Osteoblast (primary cell): ENCODE measurements at places on chromosomes 5 and 9. TPM values are rescaled to one million over a fixed set of nuclear protein-coding genes. Genes with fewer than 3 reads are reported as not detected.

WDR38 gene
- not detected in 2 replicates for total RNA-seq

PDE6A gene
- total RNA-seq, result under 0.01 TPM in 2 replicates

DNA sequence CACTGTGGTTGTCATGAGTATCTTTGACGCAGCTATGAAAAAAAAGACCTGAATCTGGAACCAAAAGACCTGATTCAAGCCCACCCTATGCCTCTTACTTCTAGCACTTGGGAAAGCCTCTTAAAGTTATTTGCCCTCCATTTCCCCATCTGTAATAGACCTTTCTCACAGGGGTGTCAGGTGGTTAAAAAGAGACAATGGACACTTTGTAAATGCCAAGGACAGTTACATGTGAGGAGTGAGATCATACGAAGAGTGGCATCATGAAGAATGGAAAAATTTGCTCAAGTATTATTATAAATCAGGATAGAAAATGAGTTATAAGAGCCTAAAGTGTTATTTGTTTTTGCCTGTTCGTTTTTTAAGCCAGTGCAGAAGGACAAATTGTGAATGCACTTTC lies 46.5 kb downstream of the ACTL7B start:
- H3K27ac ChIP-seq, result no peak overlapping the region
- DNase-seq, result no peak
- peaks cover 31% of the 10 kb centered on the region for H3K27me3 ChIP-seq
- no peak overlapping the region for H3K4me3 ChIP-seq
- H3K4me1 ChIP-seq, result no peaks in the 10 kb centered on the region

- H3K36me3 ChIP-seq, result no peaks in the 10 kb centered on the region
- H3K27me3 ChIP-seq, result no peaks in the 10 kb centered on the region
- peaks cover 24% of the 10 kb centered on the region for H3K4me1 ChIP-seq
- H3K4me3 ChIP-seq, result no peak overlapping the region
- peak overlapping the region; percentile 64 for H3K27ac ChIP-seq
These were observed 51.8 kb upstream of the APC start for GRCh38 chr5:112685931-112686330.

- H3K4me3 ChIP-seq, result no peak overlapping the region
- no peak for DNase-seq
- no peaks in the 10 kb centered on the region for H3K36me3 ChIP-seq
- peaks cover 3% of the 10 kb centered on the region for H3K4me1 ChIP-seq
These were observed 407.1 kb upstream of the DMAC1 start for GRCh38 chr9:8206720-8207119.

TAF1L gene
- total RNA-seq, result not detected in 2 replicates

BASP1 gene
- total RNA-seq, result 242 and 272 TPM in 2 replicates

GRCh38 chr5:133539818-133540217 lies 72.5 kb downstream of the FSTL4 start:
- no peaks in the 10 kb centered on the region for H3K27me3 ChIP-seq
- no peaks in the 10 kb centered on the region for H3K36me3 ChIP-seq
- no peaks in the 10 kb centered on the region for H3K4me1 ChIP-seq
- no peak for DNase-seq

GRCh38 chr5:117800261-117800660 lies 1188.1 kb downstream of the DTWD2 start:
- H3K4me3 ChIP-seq, result no peak overlapping the region
- H3K4me1 ChIP-seq, result no peaks in the 10 kb centered on the region
- no peaks in the 10 kb centered on the region for H3K27me3 ChIP-seq
- no peaks in the 10 kb centered on the region for H3K36me3 ChIP-seq
- no peak overlapping the region for H3K27ac ChIP-seq

DNA sequence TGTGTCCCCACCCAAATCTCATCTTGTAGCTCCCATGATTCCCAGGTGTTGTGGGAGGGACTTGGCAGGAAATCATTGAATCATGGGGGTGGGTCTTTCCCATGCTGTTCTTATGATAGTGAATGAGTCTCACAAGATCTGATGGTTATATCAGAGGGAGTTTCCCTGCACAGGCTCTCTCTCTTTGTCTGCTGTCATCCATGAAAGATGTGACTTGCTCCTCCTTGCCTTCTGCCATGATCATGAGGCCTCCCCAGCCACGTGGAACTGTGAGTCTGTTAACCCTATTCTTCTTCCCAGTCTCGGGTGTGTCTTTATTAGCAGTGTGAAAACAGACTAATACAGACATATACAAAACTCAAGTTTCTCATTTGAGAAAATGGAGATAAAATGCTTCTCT lies 139.3 kb downstream of the FBXL7 start:
- no peak overlapping the region for H3K27ac ChIP-seq
- H3K27me3 ChIP-seq, result no peaks in the 10 kb centered on the region
- H3K4me1 ChIP-seq, result no peaks in the 10 kb centered on the region
- H3K4me3 ChIP-seq, result no peak overlapping the region
- DNase-seq, result no peak

ANKRD31 gene
- 0.29 and 0.36 TPM in 2 replicates for total RNA-seq

DNA sequence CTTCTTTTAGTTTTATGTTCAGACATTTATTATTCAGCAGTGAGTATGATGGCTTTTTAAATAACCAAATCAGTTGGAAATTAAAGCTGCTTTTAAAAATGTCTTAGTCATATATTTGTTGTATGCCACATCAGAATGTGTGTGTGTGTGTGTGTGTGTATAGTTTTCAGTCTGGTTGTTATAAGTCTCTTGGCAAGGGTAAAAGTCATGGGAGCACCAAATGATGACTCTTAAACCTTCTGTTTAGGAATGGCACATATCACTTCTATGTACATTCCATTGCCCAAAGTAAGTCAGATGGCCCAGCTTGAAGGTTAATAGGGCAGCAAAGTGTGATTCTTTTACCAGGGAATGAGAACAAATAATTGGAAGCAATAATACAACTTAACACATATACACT lies 135.9 kb downstream of the RNF180 start:
- no peak overlapping the region for H3K4me3 ChIP-seq
- no peaks in the 10 kb centered on the region for H3K36me3 ChIP-seq
- no peaks in the 10 kb centered on the region for H3K27me3 ChIP-seq
- no peak for DNase-seq
- H3K4me1 ChIP-seq, result no peaks in the 10 kb centered on the region

ALDH1A1 gene
- 0.29 and 0.36 TPM in 2 replicates for total RNA-seq

NR2F1 gene
- total RNA-seq, result 7.2 and 10.6 TPM in 2 replicates

- H3K27ac ChIP-seq, result no peak overlapping the region
- no peak overlapping the region for H3K4me3 ChIP-seq
- DNase-seq, result no peak
- H3K36me3 ChIP-seq, result no peaks in the 10 kb centered on the region
- H3K27me3 ChIP-seq, result no peaks in the 10 kb centered on the region
These were observed 12.4 kb downstream of the WNK2 start for GRCh38 chr9:93196096-93197055.

DNA sequence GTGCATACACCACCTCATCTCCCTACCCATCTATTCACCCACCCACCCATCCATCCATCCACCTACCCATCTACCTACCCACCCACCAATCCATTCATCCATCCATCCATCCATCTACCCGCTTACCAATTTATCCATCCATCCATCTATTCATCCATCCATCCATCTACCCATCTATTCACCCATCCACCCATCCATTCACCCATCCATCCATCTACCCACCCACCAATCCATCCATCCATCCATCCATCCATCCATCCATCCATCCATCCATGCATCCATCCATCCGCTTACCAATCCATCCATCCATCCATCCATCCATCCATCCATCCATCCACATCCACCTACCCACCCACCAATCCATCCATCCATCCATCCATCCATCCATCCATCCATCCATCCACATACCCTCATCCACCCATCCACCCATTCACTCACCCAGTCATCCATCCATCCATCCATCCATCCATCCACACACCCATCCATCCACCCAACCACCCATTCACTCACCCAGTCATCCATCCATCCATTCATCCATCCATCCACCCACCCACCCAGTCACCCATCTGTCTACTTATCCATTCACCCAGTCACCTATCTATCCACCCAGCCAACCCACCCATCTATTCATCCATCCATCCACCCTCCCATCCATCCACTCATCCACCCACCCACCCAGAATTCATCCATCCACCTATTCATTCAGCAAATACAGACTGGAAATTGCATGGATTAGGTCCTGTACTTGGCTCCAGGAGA lies 125.6 kb downstream of the RXRA start:
- H3K27ac ChIP-seq, result no peak overlapping the region
- no peak for DNase-seq
- H3K4me1 ChIP-seq, result peaks cover 24% of the 10 kb centered on the region

CA9 gene
- not detected in 2 replicates for total RNA-seq

DNA sequence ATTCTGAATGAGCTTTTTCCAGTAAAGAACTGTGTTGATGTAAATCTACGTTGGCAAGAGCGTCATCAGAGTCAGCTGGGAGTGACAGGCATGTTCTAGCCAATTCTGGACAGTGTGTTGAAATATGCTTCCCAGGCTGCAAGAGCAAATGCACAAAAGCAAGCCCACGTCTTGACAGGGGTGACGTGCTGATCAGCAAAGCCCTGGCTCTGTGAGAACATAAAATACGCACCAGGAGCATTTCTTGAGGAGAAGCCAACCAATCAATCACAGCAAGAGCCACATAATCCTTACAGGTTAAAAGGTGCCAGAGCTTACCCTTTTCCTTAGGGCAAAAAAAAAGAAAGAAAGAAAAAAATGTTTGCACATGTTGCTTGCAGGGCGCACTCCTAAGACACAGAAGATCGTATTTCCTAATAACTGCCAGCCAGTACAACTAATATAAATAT lies 148.1 kb downstream of the PDE4D start:
- H3K4me1 ChIP-seq, result peaks cover 23% of the 10 kb centered on the region
- no peaks in the 10 kb centered on the region for H3K27me3 ChIP-seq
- H3K4me3 ChIP-seq, result peak overlapping the region; percentile 24
- H3K36me3 ChIP-seq, result no peaks in the 10 kb centered on the region
- no peak for DNase-seq

DNA sequence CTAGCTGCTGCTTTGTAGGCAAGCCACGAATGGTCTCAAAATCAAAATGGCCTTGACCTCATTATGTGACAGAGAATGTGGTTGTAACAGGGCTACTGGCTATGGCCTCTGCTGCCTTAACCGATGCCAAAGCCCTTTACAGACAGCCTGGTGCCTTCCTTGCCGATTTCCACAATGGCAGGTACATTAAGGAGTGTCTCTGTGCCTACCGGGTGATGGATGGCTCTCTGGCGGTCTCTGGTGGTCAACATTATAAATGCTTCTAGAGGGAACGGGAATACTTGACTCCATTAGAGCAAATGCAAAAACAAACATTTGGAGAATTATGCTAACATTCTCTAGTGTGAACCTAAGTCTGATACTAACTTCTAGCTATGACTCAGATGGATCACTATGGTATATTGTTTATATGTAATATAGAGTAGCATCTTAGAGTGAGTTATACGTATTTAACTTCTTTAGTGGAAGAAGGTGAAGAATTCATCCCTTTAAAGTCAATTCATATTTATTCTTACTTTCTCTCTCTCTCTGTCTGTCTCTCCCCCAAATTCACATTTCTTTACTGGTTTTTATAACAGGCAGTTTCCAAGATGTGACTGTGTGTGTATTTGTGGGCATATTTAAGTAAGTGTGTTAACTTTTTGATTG lies 52.5 kb downstream of the RPS23 start:
- no peak overlapping the region for H3K27ac ChIP-seq
- H3K4me3 ChIP-seq, result no peak overlapping the region

GRCh38 chr5:148981353-148981752 lies 81.5 kb downstream of the SH3TC2 start:
- H3K27ac ChIP-seq, result no peak overlapping the region
- no peak for DNase-seq
- peaks cover 22% of the 10 kb centered on the region for H3K27me3 ChIP-seq
- no peak overlapping the region for H3K4me3 ChIP-seq
- H3K36me3 ChIP-seq, result no peaks in the 10 kb centered on the region
